ENCODE measurements at places on chromosomes 12 and 14. TPM values are rescaled to one million over a fixed set of nuclear protein-coding genes. Genes with fewer than 3 reads are reported as not detected.

GLIPR1L1 gene
- not detected for total RNA-seq

GRCh38 chr12:132660052-132660451 lies 27.1 kb downstream of the POLE start:
- DNase-seq: no peak

GRCh38 chr14:61160798-61161197 lies 120.3 kb downstream of the TMEM30B start:
- no peak for DNase-seq

GRCh38 chr12:129257524-129257923 lies 404.2 kb downstream of the GLT1D1 start:
- no peak for DNase-seq

TRHDE gene
- 16.7 TPM for total RNA-seq

IFI27 gene
- 3.7 TPM for total RNA-seq

DNA sequence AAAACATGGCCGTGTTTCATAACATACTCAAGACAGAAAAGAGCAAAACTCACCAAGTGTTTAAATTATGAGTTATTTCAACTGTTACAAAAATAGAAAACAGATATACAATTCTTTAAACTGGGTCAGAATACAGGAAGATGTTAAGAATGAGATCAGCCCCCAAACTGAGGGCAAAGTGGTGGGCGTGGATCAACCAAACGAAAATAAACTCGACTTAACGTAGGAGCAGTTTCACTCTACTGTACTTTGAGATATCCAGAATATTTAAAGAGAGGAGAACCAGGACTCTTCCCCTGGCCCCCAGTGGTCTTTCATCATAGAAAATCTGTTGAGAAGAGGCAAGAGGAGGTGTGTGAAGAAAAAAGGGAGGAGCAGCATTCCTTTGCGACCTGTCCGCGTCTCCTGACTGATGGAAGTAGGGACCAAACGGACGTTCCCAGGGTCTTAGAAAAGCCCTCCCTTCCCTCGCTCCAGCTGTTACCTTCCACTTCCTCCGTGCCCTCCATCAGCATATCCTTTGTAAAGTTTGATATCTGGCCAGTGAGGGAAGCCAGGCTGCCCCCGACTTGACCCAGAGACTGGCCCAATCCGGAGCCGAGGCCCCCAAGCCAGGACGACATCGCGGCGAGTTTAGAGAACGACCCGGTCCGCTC lies 668 bp downstream of the TRIP11 start:
- DNase-seq: no peak

Measured in glutamatergic neuron (in vitro differentiated cells).